ENCODE measurements at places on chromosomes 12 and 14. TPM values are rescaled to one million over a fixed set of nuclear protein-coding genes. Genes with fewer than 3 reads are reported as not detected.

- no peak for DNase-seq
Measured at GRCh38 chr12:98465950-98466602, 49.3 kb upstream of the TMPO start.

GRCh38 chr12:50612882-50613281 is 108.1 kb downstream of the DIP2B start:
- DNase-seq, result no peak

- no peak for DNase-seq
Measured at GRCh38 chr14:98059106-98059505, 1212.9 kb downstream of the BCL11B start.

The A2ML1 gene
- total RNA-seq, result not detected

The C12orf50 gene
- 0.11 TPM for total RNA-seq

The PITPNM2 gene
- total RNA-seq, result 17.0 TPM

Measured in Right ventricle myocardium superior (tissue), 1 donor.